ENCODE measurements at places on chromosomes 6 and 20. TPM values are rescaled to one million over a fixed set of nuclear protein-coding genes. Genes with fewer than 3 reads are reported as not detected.

Gene TMC2
- total RNA-seq = not detected

DNA sequence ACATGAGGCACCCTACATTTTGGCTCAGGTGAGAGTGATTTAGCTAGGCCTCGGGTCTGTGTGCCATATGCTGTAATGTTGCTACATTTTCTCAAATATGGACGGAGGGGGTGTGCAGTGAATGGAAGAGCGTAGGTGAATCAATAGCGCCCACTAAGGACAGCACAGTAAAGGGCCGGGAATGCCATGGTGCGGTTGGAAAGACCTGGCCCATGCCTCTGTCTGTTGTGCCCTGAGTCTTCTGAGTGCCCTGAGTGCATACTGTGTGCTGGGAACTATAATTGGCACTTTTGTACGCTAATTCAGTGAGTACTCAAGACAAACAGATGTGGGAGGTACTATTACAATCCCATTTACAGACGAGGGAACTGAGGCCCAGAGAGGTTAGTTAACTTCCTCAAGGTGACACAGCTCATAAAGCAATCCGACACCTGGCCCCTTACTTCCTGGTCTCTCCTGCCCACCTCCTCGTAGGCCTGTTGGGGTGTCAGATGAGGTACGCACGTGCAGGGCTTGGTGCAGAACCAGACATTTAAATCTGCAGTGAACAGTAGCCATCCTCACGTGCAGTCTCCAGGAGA is 17.3 kb downstream of the SLC22A1 start:
- DNase-seq = no peak

GRCh38 chr6:496649-497048 is 105.1 kb downstream of the IRF4 start:
- DNase-seq = no peak

DNA sequence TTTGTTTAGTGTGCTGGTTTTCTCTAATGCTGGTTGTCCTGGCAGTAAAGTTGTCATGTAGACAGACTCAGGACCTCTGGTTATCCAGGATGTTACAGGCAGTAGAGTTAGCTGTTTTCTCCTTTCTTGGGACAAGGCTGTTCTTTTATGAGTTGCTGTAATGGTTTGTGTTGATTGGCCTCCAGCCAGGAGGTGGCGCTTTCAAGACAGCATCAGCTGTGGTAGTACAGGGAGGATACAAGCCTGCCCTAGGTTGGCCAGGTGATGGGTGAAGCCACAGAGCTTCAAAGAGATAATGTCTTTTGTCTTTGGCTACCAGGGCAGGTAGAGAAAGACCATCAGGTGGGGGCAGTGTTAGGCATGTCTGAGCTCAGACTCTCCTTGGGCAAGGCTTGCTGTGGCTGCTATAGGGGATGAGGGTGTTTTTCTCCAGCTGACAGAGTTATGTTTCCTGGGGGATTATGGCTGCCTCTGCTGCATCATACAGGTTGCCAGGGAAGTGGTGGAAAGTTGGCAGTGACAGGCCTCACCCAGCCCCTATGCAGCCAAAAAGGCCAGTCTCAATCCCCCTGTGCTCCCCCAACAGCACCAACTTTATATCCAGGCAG is 127.2 kb upstream of the TAB2 start:
- no peak for DNase-seq

DNA sequence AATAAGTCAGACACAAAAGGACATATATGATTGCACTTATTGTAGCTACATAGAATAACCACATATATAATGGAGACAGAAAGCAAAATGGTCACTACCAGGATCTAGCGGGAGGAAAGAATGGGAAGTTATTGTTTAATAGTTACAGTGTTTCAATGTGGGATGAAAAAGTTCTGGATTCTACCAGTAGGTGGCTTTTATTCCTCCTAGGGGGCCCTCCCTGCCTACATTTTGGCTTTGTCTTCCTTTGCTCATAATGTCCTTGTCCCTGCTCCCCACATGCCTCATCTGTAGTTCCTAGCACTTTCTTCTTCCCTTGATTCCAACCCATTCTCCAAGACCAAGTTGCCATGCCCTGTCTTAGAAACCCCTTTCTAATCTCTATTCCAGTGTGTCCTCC is 16.3 kb downstream of the ZNF133 start:
- no peak for DNase-seq

DNA sequence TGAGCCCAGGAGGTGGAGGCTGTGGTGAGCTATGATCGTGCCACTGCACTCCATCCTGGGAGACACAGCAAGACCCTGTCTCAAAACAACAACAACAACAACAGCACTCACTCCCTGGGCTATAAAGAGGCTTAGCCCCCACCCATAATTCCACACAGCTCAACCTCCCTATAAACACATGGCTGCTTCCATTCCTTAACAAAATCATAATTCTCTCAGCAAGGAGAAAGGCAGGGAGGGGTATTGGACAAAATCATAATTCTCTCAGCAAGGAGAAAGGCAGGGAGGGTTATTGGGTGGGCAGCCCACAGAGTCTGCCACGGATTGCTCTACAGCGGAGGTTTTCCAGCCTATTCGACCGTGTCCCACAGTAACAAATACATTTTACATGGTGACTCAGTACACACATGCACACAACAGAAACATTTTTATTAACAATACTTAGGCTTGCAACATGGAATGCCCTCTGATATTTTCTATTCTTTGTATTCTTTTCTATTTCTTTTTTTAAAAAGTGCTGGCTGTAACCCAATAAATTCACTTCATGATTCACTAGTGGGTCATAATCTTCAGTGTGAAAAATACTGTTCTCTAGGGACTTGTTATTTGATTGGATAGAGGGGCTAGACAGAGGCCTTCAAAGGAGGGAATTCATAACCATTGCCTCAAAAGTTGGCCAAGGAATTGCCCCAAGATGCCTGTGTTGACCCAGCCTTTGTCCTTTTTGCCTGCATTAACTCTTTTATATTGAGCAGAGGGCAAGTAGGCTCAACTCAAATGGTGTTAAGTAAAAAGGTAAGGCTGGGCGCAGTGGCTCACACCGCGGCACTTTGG is 50.6 kb upstream of the ZMYND8 start:
- DNase-seq = no peak

All from T-helper 17 cell (primary cell).